Fibroblast of the aortic adventitia (primary cell): ENCODE measurements at places on chromosomes 7 and 10.

GRCh38 chr7:23067271-23067670 lies 38.3 kb upstream of the KLHL7 start:
- DNase-seq, result peak; percentile 78

DNA sequence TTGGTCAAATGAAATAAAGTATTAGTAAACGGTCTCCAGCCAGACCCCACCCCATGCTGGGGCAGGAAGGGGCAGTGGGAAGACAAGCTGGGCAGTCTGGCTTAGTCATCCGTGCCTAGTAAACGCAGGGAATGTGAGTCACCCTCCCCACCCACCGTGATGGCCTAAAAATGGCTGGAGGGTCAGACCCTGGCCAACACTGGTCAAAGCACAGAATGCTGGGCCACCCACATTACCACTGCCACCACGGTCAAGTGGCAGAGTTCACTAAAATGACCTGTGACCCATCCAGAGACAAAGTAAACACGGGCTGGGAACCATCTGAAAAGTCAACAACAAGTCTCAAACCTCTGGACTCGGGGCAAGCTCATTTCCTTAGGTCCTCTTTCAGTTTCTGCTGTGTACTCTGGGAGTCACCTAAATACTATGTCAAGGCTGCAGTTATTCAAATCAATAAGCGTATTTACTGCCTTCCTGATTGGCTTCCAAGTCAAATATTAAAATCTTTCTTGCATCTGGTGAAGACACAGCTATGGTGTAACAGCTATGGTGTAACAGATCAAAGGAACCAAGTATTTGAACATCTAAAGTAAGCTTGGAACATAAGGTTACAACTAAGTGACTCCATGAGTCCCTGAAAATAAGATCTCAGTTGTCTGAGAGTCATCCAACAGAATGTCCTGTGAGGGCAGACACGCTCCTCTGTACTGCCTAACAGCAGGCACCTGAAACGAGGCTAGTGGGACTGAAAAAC lies 3.0 kb downstream of the ZFAND2A start:
- no peak for DNase-seq

- no peak for DNase-seq
These were observed 7.5 kb upstream of the DRGX start for GRCh38 chr10:49403363-49403762.

GRCh38 chr10:1033601-1034000 lies 7.9 kb upstream of the IDI2 start:
- DNase-seq, result no peak

- DNase-seq, result no peak
These were observed 148.8 kb downstream of the CHRM2 start for GRCh38 chr7:137017221-137017620.

GRCh38 chr7:158022601-158023000 lies 565.0 kb downstream of the PTPRN2 start:
- DNase-seq, result no peak

- peak; percentile 7 for DNase-seq
These were observed 752 bp downstream of the THSD7A start for GRCh38 chr7:11831156-11831735.

DNA sequence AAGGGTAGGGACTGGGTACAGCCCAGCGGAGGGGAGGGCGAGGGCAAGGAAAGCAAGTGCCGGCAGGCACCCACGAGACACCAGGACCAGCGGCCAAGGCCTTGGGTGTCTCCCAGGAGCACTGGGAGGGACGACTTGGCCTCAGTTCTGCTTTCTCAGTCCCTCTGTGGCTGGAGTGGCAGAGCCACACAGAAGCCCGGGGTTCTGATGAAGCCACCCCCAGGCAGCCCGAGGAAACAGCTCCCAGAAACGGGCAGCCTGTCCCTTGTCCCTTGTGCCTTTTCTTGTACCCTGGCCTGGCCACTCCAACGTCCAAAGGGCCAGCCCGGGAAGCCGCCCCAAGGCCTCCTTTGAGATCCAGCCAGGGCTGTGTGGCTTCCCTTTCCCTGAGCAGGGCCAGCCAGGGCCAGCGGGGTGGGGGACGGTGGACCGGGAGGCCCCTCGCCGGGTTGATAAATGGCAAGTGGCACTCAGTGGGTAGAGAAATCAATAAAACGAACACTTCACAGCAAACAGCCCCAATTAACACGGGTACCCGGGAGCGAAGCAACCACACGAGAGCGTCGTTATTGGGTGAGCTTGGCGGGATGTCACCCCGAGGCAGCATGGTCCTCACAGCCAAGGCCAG lies 69.8 kb upstream of the GNA12 start:
- no peak for DNase-seq

GRCh38 chr7:4022265-4022664 lies 659.8 kb upstream of the FOXK1 start:
- no peak for DNase-seq

DNA sequence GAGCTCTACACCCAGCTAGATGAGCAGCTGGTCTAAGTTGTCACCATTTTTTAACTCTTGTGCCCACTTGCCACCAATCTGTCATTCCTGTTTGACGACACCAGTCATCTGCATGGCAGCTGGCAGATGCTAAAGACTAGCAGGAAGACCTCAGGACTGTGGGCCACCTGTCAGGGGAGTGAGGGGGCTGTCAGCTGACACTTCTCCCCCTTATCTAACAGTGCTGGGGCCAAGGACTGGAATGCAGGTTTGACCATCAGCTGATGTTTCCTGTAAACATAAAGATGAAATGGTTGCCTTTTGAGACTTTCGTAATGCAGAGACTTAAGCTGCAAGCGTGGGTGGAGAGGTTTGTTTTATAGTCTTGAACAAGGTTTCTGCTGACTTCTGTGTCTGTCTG lies 93.5 kb downstream of the WNT2 start:
- DNase-seq, result peak; percentile 45

- DNase-seq, result no peak
These were observed 374.2 kb upstream of the KLF6 start for GRCh38 chr10:4159173-4159572.
